ENCODE measurements at places on chromosomes 12 and 14.

DNA sequence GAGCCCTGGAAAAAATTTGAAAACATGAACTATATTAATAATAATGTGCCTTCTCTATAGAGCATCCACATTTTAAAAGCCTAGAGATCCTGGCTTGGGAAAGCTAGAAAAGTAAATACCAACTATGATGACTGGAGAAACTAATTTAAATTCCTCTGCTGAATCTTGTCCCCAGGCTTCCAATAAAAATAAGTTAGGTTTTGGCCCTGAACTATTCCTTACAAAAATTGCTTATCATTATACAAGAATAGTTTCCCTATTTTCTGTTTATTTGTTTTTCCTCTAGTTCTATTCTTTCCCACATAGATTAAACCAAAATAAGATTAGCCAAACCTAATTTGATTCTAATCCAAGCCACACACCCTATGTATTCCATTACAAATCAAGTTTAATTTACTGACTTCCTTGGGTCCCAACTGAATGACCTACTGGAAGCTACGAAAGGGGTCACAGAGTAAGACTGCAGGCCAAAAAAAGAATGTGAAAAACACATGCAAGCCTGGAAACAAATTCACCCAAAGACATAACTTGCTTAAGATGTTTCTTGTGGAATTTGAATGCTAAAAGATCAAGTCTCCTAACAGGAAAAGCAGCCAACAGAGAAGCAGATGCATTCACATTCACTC, 133.0 kb downstream of the PAWR start:
- no peak for DNase-seq

DNA sequence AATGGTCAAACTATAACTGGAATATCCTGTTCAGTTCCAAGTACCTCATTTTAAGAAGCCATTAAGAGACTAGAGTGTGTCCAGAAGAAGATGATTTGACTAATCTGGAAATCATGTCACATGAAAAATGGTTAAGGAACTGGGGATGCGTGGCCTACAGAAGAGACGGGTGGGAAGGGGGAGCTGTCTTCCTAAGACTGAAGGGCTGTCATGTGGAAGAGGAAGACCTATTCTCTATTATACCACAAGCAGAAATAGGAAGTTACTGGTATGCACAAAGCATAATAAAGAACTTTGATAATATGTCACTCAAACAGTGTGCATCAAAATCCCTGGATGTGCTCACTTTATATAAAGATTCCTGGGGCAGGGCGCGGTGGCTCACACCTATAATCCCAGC, 50.3 kb downstream of the HECTD4 start:
- no peak for DNase-seq

GRCh38 chr12:76670776-76671175, 93.1 kb upstream of the ZDHHC17 start:
- DNase-seq, result no peak

- DNase-seq, result no peak
Measured at GRCh38 chr12:107525719-107526554, 159.7 kb upstream of the PWP1 start.

- no peak for DNase-seq
Measured at GRCh38 chr14:21244544-21244943, 24.7 kb downstream of the HNRNPC start.

GRCh38 chr14:64501411-64502171, 2.0 kb downstream of the ZBTB25 start:
- no peak for DNase-seq

DNA sequence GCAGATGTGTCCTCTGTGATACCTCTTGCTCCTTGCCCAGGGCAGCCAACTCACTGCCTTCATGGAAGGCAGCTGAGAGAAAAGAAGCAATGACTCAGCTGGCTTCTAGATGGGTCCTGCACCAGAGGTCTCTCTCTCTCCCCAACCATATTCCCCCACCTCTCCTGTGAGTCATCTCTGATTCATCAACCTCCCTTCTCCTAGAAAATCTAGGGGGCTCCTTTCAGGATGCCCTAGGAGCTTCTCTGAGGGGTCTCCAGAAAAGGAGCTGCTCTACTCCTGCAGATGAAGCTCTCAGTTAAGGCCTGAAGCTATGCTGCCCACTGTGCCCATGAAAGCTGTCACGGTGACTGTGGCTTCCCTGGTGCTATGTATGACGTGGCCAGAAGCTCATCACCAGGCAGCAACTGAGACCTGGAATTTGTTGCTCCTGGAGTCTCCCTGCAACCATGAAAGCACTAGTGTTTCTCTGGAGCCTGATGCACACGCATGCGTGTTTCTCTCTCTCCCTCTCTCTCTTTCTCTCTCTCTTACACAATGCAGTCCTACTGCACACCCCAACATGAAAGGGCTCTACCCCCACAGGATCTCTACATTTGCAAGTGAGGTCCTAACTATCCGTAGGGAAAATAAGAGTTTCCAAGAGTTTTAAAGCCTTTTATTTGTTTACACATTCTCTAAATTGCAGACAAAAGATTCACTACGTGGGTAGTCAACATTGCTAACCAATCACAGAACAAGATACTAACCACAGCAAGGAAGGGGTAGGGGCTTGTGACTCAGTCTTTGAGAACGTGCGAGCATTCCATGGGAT, 285.3 kb downstream of the DPF3 start:
- no peak for DNase-seq

DNA sequence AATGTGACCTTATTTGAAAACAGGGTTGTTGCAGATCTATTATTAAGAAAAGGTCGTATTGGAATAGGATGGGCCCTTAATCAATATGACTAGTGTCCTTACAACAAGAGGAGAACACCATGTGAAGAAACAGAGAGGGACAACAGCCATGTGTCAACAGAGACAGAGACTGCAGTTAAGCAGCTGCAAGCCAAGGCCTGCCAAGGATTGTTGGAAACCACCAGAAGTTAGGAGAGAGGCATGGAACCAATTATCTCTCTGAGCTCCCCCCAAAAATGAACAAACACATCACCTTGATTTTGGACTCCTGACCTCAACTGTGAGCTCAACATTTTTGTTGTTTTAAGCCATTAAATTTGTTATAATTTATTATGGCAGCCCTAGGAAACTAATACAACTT, 214.6 kb upstream of the PRKD1 start:
- DNase-seq, result no peak

GRCh38 chr14:87161502-87161901, 831.5 kb downstream of the GALC start:
- DNase-seq, result no peak

- no peak for DNase-seq
Measured at GRCh38 chr12:161823-162222, 52.1 kb downstream of the SLC6A12 start.

GRCh38 chr14:90755661-90756304, 60.4 kb downstream of the TTC7B start:
- no peak for DNase-seq

DNA sequence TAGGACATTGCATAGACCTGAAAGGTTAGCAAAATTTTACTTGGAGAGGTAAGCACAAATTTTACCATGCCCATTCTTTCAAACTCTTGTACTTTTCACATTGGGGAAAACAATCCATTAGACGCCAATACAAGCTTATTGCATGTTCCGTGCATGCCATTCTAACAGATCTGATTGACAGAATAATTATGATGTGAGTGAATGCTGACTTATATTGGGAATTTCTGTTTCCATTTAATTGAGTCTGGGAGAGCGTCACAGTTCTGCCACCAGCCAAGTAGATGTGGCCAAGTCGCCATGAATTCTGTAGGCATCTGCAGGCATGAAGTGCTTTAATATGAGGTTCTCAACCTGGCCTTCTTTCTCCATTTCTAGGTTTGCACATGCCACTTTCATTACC, 1097.4 kb downstream of the VRK1 start:
- DNase-seq, result no peak

DNA sequence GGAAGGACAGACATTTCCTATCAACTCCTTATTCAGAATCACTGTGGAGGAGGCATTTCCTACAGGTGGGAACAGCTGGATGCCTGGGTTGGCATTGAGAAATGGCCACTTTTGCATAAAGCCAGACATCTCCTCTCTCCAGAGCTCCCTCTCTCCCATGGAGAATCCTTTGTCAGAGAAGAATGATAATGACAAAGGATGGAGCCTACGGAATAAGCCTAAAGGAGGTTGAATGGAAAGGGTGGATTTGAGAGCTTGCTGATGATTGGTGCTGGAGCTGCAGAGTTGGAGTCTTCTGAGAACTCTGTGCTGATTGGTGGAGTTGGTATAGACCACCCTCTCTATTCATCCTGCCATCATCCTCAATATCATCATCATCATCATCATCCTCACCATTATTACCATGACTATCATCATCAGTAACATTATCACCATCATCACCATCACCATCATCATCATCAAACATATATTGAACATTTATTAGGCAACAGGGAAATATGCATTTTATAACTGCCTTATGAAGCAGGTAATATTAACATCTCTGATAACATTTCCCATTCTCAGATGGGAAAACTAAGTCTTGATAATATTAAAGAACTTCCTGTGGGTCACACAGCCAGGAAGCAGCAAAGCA, 89.2 kb upstream of the HSPB8 start:
- DNase-seq, result no peak

DNA sequence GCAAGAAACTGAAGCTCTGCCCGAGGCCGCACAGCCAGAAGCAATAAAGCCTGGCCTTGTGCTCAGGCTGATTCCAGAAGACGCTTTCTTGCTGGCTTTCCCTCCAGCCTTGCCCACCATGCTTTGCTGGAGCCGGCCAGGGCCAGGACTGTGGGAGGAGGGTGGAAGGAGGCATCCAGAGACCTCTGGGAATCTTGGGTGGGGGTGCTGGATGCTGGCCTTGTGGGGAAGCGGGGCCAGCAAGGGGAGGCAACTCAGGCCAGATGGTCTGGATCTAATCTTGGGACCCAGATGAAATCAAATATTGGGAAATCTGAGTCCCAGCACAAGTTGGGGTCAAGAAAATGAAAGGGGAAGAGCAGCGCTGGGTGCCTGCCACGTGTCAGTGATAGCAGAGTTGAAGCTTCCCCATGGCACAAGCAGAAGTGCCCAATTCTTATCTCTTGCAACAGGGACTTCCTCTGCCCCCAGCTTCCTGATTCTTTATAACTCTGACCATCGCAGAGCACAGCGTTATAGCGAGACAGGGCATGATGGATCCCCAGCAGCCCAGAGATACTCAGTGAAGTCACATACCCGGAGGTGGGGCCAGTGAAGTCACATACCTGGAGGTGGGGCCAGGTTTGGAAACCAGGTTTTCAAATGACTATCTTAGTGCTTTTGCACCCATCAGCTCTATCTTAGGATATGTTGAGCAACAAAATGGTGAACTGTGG, 6.4 kb upstream of the RABGGTA start:
- DNase-seq, result no peak

DNA sequence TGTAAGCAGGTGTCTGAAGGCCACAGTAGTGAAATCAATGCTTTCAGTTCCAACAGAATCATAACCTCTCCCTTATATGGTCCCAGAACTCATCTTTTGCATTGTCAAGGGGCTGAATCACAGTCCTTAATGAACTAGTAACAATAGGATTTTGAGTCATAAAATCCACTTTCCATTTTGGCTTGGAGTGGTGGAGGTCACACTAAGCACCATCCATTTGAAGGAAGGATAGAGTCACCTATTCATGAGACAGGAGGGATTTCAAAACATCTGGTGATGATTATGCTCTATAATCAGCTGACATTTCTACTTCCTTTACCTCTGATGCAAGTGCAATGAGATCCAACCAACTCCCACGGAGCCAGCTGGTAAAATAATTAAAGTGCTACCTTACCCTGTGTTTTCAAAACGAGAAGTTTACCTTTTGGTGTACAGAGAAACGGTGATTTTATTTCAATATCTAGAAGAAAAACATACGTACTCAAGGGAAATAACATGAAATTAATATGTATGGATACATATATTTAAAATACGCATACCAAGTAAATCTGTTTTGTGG, 59.1 kb downstream of the TMEM132D start:
- DNase-seq, result no peak

GRCh38 chr14:92525322-92526095, 11.9 kb downstream of the RIN3 start:
- DNase-seq, result no peak

DNA sequence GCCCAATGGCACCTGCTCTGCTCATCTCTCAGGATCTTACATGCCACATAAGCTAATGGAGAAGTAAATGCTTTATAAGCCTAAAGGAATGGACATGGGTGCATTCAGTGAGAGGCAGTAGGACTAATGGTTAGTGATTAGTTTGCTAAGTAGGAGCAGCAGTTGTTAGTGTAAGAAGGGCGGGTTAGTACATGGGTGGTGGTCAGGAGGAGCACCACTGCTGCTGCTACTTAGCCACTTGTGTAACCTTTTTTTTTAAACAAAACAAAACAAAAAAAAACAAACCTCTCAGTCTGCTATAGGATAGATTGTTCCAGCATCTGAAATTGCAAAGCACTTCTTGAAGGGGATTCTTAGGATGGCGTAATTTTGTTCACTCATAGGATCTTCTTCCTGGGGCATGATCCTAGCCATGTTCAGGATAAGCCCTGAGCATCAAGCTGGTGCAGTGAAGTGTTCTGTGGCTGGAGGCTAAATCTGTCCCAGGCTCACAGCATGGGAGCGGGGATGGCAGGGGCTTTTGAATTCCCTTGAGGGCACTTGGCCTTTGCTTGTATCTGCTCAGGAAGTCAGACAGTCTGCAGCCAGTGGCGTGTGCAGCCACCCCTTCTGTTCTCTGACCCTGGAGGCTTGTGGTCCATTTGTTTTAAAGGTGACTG, 63.6 kb downstream of the CHST11 start:
- DNase-seq, result no peak

GRCh38 chr14:53668897-53669296, 287.7 kb downstream of the BMP4 start:
- no peak for DNase-seq

DNA sequence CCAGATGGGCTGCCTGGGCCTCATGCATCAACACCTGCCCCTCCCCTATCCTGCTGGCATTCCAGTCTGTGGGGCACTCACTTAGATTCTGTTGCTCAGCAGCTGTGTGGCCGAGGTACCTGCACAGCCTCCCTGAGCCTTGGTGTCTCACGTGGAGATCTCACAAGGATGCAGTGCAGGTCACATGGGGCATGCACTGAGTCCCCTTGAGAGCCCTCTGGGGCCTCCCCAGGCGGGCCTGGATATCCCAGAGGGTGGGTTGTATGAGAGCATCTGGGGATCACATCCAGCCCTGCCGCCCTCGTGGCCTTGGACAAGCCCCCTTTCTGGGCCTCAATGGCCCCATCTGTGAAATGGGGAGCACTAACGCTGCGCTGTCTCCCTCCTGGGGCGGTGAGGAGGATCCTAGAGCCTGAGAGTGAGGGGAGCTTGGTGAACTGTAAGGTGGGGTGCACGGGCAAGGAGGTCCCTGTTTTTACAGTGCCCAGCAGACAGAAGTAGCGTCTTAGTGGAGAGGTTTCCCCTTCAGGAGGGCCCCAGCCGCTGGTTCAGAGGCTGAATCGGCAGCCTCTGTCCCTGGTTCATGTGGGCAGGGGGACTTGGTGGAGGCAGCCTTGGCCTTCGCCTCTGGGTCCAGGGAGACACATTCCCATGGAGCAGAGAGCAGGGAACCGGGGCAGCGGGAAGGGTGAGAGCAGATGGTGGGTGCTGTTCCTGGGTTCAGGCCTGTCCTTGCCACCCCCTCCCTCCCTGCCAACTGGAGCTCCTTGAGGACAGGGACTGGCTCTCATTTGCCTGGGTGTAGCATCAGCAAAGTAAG, 791 bp upstream of the SLC25A47 start:
- no peak for DNase-seq

- no peak for DNase-seq
Measured at GRCh38 chr12:16949871-16950667, 344.1 kb upstream of the LMO3 start.
